ENCODE measurements at places on chromosomes 6 and 20.

DNA sequence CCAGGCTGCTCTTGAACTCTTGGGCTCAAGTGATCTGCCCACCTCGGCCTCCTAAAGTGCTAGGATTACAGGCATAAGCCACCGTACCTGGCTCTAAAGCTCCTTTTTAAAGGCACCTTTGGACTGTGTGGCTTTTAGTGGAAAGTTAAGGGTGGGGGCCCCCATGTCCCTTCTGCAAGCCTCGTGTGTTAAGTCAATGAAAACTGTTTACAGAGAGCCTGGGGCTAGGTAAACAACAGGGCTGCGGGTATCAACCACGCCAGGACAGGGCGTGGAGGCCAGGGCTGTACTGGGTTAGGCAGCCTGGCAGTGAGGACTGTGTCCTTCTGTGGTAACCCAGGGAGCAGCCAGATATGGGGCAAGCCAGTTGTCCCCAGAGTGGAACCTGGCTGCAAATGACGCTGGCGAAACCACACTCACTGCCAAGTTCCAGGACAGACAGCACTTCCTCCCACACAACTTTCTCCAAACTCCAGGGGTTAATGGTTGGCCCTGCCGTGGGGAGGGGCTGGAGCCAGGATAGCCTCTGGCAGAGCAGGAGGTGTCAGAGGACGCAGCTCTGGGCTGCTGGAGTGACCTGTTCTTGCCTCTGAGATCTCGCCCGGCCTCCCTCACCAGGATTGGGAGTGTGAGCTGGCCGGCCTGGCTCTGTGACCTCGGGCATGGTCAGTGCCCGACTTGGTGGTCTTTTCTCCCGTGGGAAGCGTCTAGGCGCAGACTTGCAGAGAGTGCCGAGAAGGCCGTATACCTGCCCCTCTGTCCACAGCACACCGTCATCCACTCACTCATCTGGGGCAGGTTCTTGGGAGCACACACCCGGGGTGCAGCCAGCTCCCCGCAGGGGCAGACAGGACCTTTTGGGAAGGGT lies 3.2 kb downstream of the SLC17A9 start:
- DNase-seq, result no peak

- no peak for DNase-seq
These were observed 2.5 kb downstream of the KCNK5 start for GRCh38 chr6:39226639-39227329.

- DNase-seq, result no peak
These were observed 16.3 kb downstream of the RRBP1 start for GRCh38 chr20:17665756-17666155.

- no peak for DNase-seq
These were observed 147.0 kb downstream of the SYNDIG1 start for GRCh38 chr20:24616258-24617079.

GRCh38 chr6:123965894-123966293 lies 162.2 kb downstream of the NKAIN2 start:
- no peak for DNase-seq

DNA sequence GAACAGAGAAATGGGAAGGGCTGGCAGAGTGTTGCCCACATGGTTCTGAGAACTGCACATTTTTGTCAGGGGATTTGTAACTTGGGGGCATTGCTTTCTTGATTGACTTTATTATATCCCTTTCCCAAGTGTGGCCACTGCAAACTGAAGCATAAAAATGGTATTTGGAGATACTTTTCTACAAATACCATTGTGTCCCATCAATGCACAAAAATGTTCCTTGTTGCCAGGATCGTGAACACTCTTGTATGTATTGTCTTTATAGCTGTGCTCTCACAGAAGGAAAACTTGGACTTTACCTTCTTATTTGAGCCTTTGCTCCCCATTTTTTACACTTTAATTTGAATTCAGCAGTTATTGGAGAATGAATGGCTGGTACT lies 57.1 kb upstream of the C20orf144 start:
- DNase-seq, result no peak

DNA sequence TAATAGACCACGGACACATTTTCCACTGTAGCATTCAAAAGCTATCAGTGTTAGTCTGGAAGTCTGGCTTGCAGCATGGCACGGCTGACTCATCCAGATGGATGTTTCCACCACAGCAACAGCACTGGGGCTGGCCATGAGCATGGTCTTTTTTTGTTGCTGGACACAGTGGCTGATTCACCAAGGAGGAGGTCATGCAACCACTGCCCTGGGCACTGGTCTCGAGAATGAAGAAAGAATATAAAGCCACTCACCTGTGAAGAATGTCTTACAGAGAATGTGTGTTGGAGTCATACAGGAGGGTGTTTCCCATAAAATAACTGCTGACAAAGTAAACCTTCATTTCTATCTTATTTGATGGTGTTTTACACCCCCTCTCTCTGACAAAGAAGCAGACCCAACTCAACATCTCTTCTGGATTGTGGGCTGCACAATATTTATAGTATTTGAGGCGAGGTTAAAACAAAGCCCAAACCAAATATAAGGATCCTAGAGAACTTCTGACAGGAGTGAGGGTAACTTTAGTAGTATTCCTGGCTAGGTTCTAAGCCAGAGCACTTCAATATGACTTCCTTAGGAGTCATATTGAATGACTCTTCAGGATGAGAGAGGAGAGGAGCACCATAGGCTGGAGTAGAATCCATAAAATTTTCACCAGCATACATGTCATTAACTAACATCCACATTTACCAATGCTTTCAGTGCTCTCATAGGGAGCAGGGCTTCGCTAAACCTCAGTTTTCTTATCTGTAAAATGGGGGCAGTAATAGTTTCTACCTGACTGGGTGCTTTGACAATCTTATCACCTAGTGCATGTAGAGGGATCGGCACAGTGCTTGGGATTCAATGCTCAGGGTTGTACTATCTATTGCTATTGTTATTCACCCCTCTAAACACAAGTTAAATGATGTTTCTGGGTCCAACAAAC lies 121.4 kb downstream of the KIF13A start:
- DNase-seq, result no peak

DNA sequence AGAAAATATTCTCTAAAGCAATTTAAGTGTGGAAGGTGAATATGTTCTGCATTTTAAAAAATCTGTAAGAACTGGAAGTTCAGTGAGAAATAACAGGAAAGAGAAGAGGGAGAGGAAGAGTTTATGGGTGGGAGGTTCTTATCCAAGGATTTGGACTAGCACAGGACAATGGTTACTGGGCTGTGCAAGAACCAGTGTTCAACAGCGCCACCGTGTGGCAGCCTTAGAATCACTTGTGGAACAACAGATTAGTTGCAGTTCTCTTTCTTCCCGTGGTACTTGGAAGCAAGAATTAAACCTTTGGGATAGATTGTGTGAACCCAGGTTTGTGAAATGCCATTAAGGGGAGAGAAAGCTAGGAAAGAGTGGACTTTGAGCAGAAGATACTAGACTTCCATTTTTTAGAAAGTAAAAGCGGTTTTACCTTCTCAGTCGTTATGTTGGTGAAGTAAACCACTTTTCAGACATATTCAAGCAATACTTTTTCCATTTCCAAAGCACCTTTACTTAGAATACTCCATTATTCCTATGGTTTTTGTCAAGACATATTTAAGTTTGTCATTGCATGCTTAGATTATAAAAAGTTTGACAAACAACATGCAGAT lies 436.7 kb downstream of the RNF144B start:
- peak; percentile 73 for DNase-seq

DNA sequence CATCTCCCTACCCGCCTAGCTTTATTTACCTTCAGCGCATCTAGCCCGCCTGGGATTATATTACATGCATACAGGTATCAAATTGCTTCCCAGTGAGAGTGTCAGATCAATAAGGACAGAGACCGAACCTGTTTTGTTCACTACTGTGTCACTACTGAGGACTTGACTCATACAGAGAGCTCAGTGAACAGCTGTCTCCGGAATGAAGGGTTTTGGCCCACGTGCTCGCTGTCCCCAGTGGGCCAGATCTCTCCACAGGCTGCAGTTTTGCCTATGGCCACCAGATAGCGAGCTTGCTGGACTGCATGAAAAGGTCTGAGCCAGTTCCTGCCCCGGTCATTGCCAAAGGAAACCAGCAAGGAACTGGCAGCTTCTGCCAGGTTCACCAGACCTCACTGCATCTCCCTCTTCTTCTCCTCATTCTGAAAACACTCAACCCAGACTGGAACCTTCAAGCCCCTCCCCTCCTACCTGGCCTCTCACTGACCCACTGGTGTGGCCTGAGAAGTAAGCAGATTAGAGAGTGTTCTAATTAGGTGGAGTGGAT lies 150.8 kb downstream of the ZMYND8 start:
- peak; percentile 80 for DNase-seq

DNA sequence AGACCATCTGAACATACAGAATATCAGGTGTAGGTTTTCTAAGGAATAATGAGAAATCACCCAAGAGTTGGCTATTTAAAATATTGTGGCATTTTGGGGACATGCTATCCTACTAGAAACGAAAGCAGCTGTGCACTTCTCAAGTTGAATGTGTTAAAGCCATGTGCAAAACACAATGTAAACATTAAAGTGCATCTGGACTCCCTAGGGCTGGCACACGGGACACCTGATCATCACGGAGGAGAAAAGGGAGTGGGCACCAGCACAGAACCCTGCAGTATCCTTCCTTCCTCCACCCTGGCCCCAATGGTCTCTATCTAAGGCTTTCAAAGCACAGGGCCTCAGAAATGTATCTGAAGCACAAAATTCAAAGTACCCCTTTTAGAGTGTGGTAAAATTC lies 94.3 kb downstream of the INSM1 start:
- no peak for DNase-seq

DNA sequence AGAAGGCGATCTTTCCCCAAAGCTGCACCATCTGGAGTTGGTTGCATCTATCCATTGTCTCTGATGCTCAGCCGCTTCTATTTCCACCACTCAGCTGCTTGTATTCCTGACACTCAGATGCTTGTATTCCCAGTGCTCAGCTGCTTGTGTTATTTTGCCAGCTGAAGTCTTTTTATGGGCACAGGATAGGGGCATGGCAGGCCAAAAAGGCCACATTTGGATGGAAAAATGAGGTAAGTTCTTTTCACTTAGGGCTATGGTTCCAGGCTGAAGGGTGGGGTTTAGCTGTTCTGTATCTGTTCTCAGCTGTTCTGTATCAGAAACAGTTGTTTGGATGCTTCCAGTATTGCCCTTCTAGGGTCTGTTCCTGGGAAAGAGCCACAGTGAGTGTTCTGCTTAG lies 944.9 kb downstream of the QKI start:
- no peak for DNase-seq

DNA sequence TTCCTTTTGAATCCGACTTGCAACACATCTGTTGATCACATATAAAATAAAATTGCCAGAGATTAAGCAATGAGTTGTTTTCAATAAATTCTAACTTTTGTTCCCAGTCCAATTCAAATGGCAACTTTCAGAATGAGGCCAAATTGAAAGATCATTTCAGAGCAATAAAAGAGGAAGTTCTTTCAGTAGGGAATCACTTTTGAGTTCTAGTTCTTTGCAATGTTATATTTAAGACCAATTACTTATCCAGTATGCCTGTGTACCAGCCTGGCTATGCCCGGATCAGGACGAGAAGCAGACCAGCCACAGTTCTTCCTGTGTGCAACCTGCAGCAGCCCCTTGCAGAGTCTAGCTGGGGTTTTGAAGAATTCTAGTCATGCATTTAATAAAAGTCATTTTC lies 232.5 kb downstream of the BTBD9 start:
- no peak for DNase-seq

DNA sequence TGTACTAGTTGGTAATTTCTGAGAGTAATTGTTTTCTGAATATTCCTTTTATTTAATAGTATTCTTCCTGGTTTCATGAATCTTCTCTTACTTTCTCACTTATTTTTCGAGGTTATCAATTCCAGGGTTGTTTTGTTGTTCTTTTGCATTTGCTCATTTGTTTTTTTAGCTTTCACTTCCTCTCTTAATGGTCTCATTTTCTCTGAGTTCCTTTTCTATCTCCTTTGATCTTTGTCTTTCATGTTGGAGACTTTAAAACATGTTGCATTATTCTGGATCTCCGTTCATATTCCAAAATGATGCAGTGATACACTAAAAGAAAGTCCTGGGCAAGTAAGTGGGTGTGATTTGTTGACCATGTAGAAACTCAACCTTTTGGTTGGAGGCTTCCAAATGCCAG lies 345.3 kb upstream of the SLC35B3 start:
- no peak for DNase-seq

GRCh38 chr6:13711324-13711732 lies 307 bp downstream of the RANBP9 start:
- peak; percentile 74 for DNase-seq

DNA sequence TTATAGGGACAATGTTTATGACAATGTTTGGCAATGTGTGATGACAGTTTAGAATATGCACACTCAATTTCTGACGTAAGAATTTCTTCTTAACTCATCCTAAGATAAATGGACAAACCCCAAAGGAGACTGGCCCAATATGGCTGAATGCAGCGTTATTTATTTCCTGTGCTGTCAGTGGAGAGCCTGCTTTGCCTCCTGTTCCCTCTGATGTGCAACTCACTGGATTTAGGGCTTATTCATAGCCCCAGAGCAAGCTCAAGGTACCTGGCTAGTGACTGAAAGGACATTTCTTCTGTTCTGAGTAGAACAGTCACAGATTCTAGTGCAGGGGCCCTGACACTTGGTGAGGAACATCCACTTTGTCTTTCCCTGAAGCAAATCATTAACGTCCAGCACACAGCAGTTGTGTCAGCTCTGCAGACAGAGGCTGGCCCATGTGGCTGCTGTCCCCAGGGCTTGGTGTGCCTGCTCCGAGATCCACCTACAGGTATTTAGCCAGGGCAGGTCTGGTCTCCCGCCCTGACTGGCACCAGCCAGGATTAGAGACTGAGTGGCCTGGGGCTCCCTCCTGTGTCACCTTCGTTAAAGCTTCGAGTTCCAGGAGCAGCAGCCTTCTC lies 64.8 kb downstream of the FARS2 start:
- no peak for DNase-seq

DNA sequence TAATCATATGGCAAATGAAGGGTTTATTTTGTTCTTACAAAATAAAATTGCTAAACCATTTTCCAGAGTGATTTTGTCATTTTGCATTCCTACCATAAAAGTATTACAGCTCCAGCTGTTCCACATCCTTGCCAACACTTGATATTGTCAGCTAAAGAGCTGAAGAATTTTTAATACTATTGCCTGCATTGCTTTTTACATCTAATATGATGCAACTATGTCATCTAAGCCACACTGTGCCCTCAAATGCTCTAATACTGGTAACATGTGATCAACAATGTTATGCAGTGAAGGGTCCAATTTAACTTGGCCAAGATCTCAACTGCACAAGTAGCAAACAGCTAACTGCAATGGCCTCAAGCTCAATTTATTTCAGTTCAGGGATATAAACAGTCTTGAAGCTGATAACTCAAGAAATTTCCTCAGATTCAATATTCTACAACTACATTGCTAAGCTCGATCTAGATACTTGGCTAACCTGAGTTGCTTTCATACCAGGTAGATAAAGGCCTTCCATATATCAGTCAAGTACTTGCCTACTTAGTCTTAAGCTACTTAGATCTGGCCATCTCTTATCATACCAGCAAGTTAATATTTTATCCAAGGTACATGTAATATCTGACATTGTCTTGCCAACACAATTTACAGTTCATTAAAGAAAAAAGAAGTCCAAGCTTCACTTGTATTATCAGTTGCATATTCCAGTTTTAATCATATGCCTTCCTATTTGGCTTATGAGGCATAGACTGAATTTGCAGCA lies 17.0 kb downstream of the AKIRIN2 start:
- no peak for DNase-seq

All from activated CD8-positive, alpha-beta T cell treated with anti-CD3 and anti-CD28 coated beads for 36 hours (primary cell).